GDM1 (cell line): ENCODE measurements at places on chromosomes 16 and 17.

GRCh38 chr16:22141767-22142166 lies 20.5 kb upstream of the SDR42E2 start:
- DNase-seq: no peak

DNA sequence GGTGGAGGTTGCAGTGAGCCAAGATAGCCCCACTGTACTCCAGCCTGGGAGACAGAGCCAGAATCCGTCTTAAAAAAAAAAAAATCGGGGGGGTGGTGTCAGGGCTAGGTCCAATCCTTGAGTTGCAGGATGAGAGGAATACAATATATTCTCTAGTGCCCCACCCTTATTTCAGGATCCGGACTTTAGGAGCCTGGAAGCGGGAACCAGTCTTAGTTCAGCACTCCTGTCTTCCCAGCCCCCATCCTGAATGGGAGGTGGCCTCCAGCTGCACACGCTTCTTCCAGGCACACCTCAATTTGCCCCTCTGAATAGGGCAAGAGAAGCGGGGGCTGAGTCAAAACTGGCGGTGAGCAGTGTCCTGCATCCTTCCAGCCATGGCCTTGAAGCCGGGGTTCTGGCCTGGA lies 1.6 kb downstream of the FHOD1 start:
- DNase-seq: no peak

DNA sequence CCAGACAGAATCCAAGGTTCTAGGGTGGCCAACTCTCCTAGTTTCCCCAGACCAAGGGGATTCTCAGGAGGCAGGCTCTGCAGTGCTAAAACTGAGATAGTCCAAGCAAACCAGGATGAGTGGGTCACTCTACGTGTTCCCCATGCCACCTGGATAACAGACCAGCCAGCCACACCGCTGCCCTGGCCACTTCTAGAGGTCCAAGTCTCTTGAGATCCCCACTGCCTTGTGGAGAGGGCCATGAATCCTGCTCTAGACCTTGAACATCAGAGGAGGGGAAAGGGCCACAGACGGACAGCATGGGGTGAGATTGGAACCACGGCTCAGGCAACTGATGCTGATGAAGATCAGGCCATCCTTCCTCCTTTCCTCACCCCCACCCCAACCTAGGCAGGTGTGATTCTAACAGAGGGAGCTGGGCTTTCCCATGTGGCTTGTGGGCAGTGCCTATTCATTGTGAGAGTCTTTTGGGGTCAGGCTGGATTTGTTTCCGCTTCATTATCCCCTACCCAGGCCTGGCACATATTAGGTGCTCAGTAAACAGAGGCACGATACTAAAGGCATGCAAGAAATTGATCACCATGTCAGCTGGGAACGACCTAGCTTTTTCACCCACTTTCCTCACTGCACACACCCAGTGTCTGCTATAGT lies 16.8 kb upstream of the TVP23A start:
- DNase-seq: no peak

- DNase-seq: no peak
These were observed 30.3 kb upstream of the IL17C start for GRCh38 chr16:88608076-88608475.

DNA sequence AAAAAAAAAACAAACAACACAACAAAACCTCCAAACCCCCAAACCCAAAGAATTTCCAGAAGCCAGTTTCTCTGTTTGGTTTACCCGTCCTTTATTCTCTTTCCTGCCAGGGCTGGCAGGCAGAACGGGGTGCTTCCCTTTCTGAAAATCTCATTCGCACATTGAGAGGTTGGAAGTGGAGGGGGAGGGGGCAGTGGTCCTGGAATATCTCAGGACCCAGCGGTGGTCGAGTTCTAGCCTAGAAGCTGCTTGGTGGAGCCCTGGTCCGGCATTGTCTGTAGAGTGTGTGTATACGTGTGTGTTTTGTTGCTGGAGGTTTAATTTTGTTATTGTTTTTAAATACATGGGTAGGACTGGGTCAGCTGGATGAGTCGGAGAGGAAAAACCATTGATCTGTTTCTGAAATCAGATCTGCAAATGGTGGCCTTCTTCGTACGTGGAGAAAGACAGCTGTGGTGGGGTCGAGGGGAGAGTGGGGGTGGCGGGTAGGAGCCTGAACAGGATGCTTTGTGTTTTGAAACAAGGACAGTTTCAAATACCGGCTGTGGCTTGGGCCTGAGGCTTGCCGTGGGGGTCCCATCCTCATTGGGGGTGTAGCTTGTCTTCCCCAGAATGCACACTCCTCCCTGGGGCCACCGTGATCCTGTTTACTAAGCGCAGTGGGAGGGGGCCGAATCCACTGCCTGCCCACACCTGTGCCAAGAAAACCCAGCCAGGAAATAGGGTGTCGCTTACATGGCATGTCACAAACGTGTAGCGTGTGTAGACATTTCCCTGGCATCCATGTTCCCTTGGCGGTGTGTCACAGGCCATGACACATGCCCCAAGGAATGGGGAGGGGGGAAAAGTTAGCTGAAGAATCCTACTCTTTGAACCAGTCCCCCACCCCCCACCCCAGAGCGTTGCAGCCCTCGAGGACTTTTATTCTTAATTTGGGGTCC lies 1.6 kb downstream of the CMIP start:
- DNase-seq: no peak

DNA sequence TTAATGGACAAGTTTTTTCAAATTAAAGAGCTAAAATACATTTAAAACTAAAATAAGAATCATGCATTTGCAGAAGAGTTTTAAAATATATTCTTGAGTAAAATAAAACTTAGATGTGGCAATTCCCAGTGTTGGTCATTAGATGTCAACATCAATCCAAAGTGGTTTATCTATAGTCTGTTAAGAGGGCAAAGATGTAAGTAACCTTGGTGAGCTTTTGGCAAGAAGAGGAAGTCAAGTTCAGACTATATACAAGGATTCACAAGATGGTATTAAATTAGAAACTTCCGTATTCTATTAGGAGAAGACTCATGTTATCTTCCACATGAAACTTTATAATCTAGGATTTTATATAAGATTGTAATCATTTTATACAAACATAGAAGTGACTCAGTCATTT lies 73.1 kb downstream of the CEP95 start:
- no peak for DNase-seq

DNA sequence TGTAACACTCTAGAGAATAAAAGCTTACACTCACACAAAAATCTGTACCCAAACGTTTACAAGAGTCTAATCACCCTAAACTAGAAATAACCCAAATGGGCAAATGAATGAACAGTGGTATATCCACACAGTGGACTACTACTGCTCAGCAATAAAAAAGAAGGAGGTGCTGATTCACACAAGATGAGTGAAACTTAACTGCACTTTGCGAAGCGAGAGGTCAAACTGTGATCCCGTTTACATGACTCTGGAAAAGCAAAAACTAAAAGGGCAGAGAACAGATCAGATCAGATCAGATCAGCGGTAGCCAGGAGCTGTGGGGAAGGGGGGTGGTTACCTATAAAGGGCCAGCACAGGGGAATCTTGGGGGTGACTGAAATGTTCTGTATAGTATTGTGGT lies 113.4 kb downstream of the TRIM37 start:
- DNase-seq: no peak

- no peak for DNase-seq
These were observed 34.5 kb upstream of the TNRC6A start for GRCh38 chr16:24694931-24695330.

- DNase-seq: no peak
These were observed 24.7 kb downstream of the UTP4 start for GRCh38 chr16:69157196-69157595.

DNA sequence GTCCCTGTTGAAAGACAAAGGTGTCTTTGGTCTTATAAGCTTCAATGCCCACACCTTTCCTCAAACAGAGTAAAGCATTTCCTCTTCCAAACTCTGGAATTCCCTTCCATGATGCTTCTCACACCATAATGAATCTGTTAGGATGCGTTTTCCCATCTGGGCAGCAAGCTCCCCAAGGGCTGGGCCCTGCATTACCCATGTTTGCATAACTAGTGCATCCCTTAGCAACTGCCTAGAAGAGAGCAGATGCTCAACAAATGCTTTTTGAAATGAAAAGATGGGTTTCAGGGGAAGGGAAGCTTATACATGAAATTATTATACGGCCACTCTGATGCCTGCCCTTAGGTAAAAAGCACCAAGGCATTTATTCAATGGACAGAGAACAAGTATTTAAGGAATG lies 124.5 kb upstream of the CCL2 start:
- no peak for DNase-seq

- no peak for DNase-seq
These were observed 37.6 kb downstream of the MMD start for GRCh38 chr17:55383771-55384642.

GRCh38 chr17:16377941-16378341 lies 3.0 kb upstream of the UBB start:
- no peak for DNase-seq

GRCh38 chr17:58710948-58711552 lies 18.6 kb downstream of the RAD51C start:
- no peak for DNase-seq

DNA sequence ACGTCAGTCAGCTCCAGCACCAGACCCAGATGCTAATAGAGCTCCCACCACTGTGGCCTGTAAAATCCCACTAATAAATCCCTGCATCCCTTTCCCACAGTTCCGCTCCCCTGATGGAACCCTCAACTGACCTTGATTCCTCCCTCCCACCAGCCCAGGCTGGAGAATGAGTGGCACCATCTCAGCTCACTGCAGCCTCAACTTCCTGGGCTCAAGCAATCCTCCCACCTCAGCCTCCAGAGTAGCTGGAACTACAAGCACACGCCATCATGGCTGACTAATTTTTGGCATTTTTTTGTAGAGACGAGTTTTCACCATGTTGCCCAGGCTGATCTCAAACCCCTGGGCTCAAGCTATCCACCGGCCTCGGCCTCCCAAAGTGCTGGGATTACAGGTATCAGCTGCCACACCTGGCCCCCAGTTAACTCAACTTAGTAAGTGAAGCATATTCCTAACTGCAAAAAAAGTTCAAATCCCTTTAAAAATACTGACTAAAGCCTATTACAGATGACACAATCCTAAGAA lies 15.6 kb downstream of the USP7 start:
- DNase-seq: no peak

- no peak for DNase-seq
These were observed 2.1 kb downstream of the CCL4L2 start for GRCh38 chr17:36212966-36213365.

DNA sequence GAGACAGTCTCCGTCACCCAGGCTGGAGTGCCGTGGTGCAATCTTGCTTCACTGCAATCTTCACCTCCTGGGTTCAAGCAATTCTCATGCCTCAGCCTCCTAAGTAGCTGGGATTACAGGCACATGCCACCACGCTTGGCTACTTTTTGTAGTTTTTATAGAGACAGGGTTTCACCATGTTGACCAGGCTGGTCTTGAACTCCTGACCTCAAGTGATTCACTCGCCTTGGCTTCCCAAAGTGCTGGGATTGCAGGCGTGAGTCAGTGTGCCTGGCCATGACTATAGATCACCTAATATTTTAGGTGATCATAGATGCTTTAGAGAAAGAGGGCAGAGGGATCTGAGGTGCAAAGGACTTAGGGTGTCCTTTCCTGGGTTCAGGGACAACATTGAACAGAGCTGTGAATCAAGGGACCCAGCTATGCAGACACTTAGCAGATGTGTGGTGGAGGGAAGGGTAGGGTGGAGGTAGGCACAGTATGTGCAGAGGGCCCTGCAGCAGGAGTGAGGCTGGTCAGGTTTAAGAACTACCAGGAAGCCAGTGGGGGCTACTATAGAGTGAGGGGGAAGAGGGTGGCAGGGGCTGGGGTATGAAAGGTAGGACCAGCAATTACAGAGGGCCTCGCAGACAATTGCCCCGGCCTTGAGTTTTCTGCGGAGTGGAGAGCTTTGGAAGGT lies 116.5 kb downstream of the CMIP start:
- DNase-seq: no peak

- no peak for DNase-seq
These were observed 110.3 kb downstream of the C16orf95 start for GRCh38 chr16:87206646-87207451.

DNA sequence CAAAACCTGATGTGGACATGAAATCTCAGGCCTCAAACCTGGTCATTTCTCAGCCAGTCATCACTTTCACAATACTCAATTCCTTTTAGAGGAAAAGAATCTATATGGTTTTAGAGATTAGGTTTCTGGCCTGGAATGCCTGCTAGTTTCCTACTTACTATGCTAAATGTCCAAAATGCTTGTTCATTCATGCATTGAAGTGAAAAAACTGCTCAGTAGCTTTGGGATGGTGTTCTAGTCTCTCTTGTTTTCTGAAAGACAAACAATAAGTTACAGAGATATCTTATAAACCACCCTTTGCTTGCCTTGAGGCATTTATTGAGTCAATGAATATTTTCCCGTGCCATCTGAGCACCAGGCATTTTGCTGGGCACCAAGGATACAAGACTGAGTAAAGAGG lies 1146.5 kb upstream of the GOT2 start:
- DNase-seq: no peak

GRCh38 chr16:66507731-66508239 lies 42.1 kb downstream of the TK2 start:
- no peak for DNase-seq

- no peak for DNase-seq
These were observed 375.9 kb downstream of the CDH13 start for GRCh38 chr16:83002351-83003334.

DNA sequence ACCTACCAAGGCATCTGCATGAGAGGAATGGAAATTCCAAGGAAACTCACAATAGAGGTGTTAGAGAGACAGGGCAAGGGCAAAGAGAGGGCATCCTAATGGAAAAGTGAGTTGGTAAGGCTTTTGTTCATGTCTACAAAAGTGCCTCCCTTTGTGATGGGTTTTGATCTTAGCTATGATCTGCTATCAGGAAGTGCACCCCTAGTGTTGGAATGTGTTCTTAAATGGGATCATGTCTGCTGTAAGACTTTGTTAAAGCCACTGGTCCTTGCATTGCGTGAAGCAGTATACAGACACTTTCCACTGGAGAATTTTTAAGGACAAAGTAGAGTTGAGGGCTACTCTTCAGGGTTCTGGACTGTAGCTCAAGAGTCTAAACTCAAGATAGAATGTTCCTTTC lies 92.0 kb downstream of the MAP2K6 start:
- no peak for DNase-seq

- no peak for DNase-seq
These were observed 8.8 kb upstream of the ITGB4 start for GRCh38 chr17:75712446-75712845.

- DNase-seq: no peak
These were observed 109.7 kb downstream of the VAT1L start for GRCh38 chr16:77897831-77898605.

GRCh38 chr16:47284999-47285398 lies 141.3 kb upstream of the NETO2 start:
- no peak for DNase-seq

DNA sequence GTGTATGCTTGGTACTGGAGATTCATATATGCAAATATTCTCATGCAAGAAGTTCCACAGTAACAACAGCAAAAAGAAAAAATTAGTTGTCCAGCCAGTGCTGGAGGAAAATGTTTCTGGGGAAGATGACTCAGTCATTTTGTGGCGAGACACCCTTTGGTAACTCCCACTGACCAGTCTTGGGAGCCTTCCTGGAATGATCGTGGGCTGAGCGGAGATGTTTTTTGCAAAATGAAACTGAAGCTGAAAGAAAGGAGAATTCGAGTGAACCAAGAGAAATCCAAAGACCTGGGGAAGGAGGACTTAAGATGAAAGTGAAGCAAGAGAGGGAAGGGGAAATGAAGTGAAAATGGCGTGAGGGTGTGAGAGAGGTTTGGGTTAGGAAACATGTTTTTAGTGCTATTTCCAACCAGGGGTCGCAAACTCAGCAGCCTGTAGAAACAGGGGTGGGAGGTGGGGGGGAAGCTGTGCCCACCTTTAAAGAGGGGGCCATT lies 5.2 kb downstream of the ITPRIPL2 start:
- peak; percentile 35 for DNase-seq
